NCI-H187 treated with DMSO at 0.1 percent for 48 hours (cell line): ENCODE measurements at places on chromosomes 1 and 21.

DNA sequence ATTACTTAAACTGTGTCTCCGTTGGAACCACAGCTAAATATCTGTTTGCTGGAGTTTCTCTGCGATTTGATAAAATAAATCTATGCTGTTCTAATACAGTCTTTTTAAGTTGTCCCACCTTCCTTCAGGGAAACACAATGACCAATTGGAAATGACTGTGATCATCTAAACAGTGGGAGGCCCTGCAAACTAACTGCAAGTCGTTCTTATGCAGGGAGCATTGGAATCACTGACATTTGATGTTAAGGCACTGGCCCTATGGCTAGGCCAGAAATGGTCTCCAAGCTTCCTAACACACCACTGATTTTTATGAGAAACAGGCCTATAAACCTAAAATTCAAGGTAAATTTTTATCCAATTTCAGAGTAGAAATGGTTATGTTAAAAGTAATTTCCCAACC is 645.2 kb downstream of the LMO4 start:
- no peak for DNase-seq

DNA sequence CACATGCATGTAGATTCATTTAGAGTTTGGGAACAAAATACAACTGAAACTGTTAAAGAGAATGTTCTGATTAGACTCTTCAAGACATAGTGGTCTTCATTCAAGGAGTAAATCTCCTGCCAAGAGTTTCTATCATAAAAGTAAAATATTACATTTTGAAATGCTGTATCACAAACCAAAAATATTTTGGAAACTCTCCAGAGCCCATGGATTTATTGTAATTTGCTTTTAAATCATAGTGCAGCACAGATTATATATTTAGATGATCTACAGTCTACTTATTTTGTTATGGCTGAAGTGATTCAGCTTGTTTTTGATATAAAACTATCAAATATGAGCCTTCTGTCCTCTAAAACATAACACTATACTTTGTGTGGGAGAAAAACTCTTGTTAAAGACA is 105.3 kb downstream of the DISP1 start:
- DNase-seq, result no peak

DNA sequence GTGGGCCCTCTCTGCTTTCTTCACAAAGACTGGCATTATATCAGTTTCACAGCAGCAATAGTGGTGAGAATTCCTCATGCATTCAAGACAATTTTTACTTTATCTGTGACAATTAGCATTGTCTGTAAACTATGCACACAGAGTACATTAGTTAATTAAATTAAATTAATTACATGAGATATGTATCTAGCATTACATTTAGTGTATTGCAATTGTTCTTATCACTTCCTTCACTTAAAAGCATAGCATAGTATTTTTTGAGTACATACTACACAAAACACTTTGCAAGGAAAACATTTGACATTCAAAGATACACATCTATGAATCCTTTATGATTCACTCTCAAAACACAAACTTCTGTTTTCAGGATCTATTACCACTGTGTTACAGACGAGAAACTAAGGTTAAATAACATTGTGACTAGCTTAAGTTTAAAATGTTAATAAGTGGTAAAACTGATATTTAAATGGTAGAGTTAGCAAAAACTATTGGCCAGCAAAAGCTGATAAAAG is 1542.6 kb downstream of the PLA2G4A start:
- DNase-seq, result no peak

DNA sequence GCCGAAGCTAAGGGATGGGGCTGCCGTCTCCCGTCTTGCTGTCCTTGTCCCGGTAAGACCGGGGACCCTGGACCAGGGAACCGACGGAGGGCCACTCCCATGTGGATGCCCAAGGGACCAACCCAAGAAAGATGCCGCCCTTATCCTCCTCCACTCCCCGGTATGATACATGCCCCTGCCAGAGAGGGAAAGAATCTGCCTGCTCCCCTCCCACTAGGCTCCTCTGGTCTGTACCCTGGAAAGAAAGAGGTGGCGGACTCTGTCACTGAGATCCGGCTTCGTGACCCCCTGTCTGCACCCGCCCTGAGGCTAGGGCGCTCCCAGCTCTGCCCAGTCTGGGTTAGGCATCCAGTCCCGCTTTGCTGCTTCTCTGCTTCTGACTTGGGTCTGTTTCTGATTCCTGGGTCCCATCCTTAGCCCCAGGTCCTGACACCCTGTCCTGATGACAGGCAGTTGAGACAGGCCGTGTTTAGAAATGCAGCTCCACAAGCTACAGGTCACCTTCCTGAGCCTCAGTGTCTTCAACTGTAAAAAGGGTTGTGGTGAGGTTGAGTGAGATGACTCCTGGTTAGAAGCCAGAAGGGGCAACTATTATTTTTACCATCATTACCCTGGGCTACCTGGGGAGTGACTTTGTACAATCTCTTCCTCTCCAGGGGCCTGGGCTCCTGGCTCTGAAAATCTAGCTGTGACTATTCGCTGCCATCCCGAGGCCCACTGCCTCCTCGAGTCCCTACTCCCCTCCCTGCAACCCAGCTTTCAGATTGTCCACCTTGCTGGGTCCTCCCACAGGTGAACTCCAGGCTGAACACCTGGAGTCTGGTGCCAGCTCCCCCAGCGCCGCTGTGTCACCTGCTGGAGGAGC is 3.7 kb downstream of the MATN1 start:
- DNase-seq, result no peak

GRCh38 chr1:162697140-162697895 is 65.1 kb downstream of the DDR2 start:
- no peak for DNase-seq

DNA sequence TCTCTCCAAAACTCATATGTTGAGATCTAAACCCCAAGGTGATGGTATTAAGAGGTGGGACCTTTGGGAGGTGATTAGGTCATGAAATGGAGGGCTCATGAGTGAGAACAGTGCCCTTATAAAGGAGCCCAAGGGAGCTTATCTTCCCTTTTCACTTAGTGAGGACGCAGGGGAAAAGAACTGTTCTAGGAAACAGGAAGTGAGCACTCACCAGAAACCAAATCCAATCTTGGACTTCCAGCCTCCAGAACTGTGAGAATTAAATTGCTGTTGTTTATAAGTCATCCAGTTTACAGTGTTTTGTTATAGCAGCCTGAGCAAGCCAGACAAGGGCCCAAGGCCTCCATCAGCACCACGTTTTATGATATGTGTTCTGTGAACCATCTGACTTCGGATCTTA is 60.3 kb upstream of the LRRC8D start:
- no peak for DNase-seq

DNA sequence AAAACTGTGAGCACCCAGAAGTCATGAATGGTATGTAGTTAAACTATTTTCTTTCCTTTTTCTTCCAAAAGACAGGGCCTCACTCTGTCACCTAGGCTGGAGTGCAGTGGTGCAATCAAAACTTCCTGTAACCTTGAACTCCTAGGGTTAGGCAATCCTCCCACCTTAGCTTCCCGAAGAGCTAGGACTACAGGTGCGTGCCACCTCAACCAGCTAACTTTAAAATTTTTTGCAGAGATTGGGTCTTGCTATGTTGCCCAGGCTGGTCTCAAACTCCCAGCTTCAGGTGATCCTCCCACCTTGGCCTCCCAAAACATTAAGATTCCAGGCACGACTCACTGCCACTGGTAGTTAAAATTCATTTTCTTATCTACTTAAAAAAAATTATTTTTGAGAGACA is 62.5 kb downstream of the GATAD2B start:
- DNase-seq, result no peak

DNA sequence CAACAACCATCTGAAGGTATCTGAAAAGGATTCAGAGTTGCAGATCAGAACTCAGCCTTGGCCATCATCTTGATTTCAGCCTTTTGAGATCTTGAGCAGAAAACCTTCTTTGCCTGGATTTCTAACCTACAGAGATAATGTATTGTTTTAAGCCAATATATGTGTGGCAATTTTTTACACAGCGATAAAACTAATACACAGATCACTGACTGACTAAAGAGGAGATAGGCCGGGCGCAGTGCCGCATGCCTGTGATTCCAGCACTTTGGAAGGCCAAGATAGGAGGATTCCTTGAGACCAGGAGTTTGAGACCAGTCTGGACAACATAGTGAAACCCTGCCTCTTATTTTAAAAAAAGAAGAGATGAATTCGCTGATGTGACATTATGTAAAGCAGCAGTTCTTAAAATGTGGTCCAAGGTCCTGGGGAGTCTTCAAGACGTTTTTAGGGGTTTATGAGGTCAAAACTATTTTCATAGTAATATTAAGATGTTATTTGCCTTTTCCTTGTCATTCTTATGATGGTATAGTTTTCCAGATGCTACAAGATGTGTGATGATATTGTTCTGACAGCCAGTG is 50.1 kb upstream of the CNN3 start:
- DNase-seq, result no peak

- no peak for DNase-seq
Observed at GRCh38 chr1:32321712-32322291, 14.2 kb downstream of the MARCKSL1 start.

DNA sequence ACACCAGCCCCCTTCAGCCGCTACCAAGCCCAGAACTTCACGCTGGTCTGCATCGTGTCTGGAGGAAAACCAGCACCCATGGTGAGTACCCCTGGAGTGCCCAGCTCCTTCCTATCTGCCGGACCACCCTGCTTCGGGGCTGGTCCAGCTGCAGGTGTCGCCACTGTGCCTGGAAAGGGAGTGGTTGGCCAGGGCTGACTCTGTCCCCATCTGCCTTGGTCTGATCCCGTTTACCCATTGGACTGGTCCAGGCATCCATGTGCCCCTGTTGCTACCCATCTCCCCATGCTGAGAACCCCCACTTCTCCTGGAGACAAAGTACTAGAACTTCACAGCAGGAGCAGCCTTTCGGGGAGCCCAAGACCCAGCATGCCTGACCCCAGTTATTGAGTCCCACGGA is 118.6 kb upstream of the KLHDC7A start:
- no peak for DNase-seq

DNA sequence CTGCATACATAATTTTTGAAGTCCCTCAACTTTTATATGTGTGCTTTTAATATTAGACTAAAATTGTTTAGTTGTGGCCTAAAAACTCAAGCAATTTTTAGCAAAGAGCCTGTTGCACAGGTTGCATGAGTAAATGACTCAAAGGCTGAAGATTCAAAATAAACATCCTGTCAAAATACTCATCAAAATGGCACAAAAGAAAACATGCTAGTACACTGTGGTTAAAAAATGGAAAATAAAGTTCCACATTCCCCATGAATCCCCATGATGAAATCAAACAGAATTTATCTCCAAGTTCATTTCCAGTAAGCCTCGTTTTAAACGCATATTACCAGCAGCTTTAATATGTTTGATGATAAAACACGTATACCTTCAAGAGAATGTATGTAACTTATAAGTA is 230.1 kb upstream of the MAP1LC3C start:
- no peak for DNase-seq

GRCh38 chr1:62809788-62810187 is 25.9 kb downstream of the ATG4C start:
- no peak for DNase-seq

GRCh38 chr1:247627951-247628350 is 22.6 kb downstream of the OR2G3 start:
- no peak for DNase-seq
